Osteocyte (in vitro differentiated cells): ENCODE measurements at places on chromosomes 1 and 21.

- peaks cover 9% of the 10 kb centered on the region for H3K4me1 ChIP-seq
- no peak overlapping the region for H3K27ac ChIP-seq
- no peak overlapping the region for H3K4me3 ChIP-seq
- peaks cover 4% of the 10 kb centered on the region for H3K36me3 ChIP-seq
Observed at GRCh38 chr21:38219049-38219628, 37.7 kb upstream of the KCNJ15 start.

GRCh38 chr1:67323087-67323486 lies 15.4 kb downstream of the IL12RB2 start:
- H3K4me3 ChIP-seq = no peak overlapping the region
- H3K36me3 ChIP-seq = no peaks in the 10 kb centered on the region
- peaks cover 30% of the 10 kb centered on the region for H3K27me3 ChIP-seq
- no peak overlapping the region for H3K27ac ChIP-seq
- no peaks in the 10 kb centered on the region for H3K4me1 ChIP-seq

DNA sequence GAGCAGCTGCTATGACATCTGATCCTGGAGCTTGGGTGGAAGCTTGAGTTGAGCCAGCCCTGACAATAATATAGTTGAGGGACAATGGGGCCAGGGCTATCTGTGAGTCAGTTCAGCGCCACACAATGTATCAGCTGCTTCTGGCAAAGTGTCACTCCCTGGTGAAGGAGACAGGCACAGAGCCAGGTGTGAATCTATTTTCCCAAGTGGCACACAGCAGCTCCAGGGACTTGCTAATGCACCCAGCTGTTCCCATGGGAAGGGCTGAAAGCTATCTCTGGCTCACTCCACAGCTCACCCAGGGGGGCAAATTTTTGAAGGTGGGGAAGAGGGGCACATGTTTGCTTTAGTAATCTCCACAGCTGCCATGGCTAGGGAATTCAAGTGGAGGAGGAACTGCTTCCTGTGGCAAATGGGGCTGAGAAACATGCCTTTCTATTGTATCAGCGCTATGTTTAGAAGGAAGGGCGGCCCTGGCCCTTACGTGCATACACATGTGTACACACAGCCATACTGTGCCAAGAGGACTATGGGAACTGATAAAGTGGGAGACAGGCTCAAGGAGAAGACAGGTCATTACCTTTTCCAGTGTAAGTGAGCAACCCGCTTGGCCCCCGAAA lies 2.2 kb downstream of the CYB5R1 start:
- peaks cover 5% of the 10 kb centered on the region for H3K36me3 ChIP-seq
- H3K4me1 ChIP-seq = peaks cover 23% of the 10 kb centered on the region
- H3K4me3 ChIP-seq = no peak overlapping the region
- no peak for DNase-seq

GRCh38 chr1:154835531-154836324 lies 34.4 kb downstream of the KCNN3 start:
- no peaks in the 10 kb centered on the region for H3K36me3 ChIP-seq
- peaks cover 12% of the 10 kb centered on the region for H3K4me1 ChIP-seq
- no peak overlapping the region for H3K27ac ChIP-seq
- peaks cover 24% of the 10 kb centered on the region for H3K27me3 ChIP-seq
- DNase-seq = no peak

DNA sequence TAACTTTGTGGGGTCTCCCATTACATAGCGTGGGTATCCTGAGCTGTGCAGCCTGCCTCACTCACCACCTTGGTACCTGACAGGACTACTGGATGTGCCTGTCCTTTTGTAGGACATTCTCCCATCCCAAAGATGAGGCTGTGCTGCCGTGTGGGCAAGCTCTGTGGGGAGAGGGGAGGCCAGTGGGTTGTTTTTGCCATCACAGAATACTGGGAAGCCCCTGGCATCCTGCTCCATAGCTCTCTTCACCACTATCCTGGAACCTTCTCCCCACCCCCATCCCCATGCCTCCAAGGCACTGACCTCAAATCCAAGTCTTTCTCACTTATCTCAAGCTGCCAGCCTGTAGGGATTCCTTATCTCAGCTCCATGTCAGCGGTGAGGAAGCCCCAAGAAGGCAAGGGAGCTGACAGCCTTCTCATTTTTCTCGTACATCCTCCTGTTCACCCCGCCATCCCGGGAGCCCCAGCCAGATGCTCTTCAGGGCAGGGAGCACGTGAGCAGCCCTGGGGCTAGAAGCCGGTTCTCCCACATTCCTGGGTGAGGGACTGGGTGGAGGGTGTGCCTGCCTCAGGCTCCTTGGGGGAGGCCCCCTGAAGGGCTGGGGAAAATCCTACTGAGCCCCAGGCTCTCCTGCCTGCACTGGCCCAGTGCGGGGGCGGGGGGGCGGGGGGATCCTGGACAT lies 2.4 kb upstream of the ELF3 start:
- no peak overlapping the region for H3K27ac ChIP-seq
- no peak for DNase-seq
- no peaks in the 10 kb centered on the region for H3K27me3 ChIP-seq

- no peak for DNase-seq
- peaks cover 19% of the 10 kb centered on the region for H3K27me3 ChIP-seq
- H3K27ac ChIP-seq = no peak overlapping the region
- no peaks in the 10 kb centered on the region for H3K36me3 ChIP-seq
Observed at GRCh38 chr1:16717336-16718098, 22.8 kb upstream of the RNU1-4 start.

- no peak overlapping the region for H3K27ac ChIP-seq
- H3K4me1 ChIP-seq = peaks cover 7% of the 10 kb centered on the region
- peaks cover 4% of the 10 kb centered on the region for H3K36me3 ChIP-seq
Observed at GRCh38 chr1:184743062-184743756, 11.4 kb downstream of the EDEM3 start.

- no peaks in the 10 kb centered on the region for H3K36me3 ChIP-seq
- no peak overlapping the region for H3K27ac ChIP-seq
- no peaks in the 10 kb centered on the region for H3K27me3 ChIP-seq
Observed at GRCh38 chr1:94101613-94102525, 19.1 kb downstream of the ABCA4 start.

DNA sequence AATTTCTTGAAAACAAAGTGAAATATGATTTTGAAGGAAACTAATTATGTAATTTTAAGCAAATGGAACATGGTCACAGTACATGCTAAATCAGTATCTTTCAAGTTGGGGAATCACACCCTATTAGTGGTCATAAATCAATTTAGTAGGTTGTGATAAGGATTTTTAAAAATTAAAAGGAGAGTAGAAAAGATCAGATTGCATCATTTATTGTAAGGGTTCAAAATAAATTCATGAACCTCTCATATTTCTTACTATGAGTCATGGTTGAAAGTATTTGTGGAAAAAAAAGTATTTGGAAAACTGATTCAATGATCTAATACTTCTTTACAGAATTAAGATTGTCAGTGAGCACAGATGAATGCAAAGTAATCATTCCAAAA lies 14.6 kb downstream of the ADSS2 start:
- H3K4me3 ChIP-seq = no peak overlapping the region
- peaks cover 6% of the 10 kb centered on the region for H3K36me3 ChIP-seq

DNA sequence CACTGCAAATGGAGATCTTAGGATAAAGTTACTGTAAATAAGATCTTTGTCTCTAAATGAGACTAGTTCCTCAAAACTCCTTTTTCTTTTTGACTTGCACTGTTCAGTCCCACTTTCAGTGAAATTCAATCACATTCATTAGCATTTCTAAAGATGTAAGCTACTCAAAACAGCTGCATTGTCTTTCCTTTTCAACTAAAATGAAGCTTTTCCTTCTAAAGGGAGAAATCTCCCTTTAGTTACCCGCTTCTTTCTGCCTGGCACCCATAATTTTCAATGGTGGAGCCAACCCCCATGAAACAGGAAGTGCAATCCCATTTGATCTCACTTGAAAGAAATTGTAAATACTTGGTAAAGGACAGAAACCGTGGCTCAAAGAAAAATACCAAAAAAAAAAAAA lies 387.4 kb upstream of the PKN2 start:
- H3K4me3 ChIP-seq = no peak overlapping the region
- no peak for DNase-seq
- no peaks in the 10 kb centered on the region for H3K36me3 ChIP-seq
